Stimulated activated CD8-positive, alpha-beta memory T cell treated with anti-CD3 and anti-CD28 coated beads, Interleukin-4, amount 100 ng/mL, for 1 hour (primary cell): ENCODE measurements at places on chromosomes 2 and 18.

DNA sequence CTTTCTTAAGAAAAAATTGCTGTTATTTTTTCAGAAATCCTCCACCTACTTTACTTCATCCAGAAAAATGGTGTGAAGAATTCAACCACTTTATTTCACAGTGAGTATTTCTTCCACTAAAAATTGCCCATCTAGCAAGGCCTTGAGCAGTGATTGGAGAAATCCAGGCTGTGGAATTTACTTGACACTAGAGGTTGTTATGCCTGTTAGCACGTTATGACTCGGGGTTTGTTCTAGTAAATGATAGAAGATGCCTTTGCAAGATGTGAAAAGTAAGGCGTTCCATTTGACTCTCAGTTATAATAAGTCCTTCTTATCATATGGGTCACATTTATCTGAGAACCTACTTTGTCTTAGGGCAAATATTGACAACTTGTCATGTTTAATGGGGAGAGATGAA lies 157.4 kb downstream of the MYO3B start:
- DNase-seq, result no peak

DNA sequence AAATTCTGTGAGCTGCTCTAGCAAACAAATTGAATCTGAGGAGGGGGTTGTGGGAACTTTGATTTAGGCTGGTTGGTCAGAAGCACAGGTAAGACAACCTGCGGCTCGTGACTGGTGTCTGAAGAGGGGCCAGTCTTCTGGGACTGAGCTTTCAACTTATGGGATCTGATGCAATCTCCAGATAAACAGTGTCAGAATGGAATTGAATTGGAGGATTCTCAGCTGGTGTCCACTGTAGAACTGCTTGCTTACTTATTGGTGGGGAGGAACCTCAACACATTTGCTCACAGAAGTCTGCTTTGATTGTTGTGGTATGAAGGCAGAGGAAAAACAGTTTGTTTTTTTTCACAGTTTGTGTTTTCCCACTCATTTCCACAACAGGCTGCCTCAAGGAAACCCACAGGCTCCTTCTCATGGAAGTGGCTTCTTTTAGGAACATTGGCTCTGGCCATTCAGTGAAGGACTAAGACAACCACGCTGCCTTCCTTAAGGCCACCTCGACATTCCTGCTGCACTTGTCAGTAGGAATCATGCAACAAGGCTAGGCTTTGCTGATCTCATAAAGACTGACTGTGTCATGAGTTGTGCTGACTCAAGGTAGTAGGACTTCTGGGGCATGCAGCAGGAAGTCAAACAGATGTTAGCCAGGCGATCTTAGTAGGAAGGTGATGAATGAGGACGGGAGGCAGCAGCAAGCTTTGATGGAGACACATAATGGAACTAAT lies 104.7 kb downstream of the TSN start:
- no peak for DNase-seq

DNA sequence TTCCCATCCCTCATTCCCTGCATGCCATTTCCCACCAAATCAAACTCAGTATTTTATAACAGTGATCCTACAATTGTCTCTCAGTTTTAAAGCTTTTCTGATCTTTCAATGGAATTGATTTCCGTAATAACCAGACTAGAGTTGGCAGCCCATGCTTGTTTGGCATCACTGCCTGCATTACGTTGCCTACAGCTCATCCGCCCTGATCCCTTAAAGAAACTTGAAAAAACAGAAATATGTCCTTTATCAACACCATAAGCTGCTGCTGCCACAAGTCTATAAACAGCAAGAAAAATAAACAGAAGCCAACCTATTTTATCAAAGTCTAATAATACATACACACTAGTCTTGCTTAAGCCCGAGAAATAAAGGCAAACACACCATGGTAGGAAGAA lies 331.0 kb downstream of the METTL4 start:
- DNase-seq, result no peak

- no peak for DNase-seq
Measured at GRCh38 chr2:26717362-26717761, 24.8 kb downstream of the KCNK3 start.

GRCh38 chr2:231891514-231891905 lies 34.7 kb downstream of the NPPC start:
- DNase-seq, result no peak

- DNase-seq, result no peak
Measured at GRCh38 chr2:73970850-73971471, 13.7 kb upstream of the TET3 start.

DNA sequence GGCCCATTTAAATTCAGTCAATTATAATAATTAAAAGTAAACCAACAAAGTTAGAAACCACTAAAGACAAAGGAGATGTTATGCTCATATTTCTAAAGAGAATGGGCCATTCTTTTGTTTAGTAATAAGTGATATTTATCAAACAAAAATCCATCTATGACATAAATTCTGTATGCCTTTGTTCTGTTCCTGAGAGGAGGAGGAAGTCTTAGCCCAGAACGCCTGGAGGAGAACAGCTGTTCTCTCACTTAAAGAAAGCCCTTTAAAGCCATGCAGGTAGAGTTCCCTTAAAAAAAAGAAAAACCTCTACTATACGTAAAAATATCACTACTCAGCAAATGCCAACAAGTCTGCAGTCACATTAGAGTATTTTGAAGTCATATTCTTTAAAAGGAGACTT lies 15.5 kb downstream of the LAMA1 start:
- DNase-seq, result no peak

- DNase-seq, result no peak
Measured at GRCh38 chr2:189157456-189157855, 22.1 kb downstream of the COL5A2 start.

DNA sequence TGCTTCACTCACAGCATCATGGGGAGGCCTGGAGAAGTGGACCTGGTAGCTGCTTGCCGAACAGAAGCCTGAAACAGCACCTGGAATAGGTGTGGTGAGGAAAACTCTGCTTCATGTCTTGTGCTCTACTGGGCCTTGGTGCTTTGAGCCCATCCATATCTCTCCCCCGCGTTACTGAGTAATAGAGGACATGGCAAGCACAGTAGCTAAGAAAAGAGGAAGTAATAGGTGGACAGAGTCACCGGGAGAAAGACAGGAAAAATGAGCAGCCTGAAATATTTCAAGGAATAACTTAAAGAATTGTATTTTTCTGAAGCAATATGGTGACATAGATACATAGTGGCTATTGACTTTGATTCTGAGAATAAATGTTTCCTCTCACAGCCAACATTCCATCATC lies 14.0 kb upstream of the HNMT start:
- DNase-seq, result no peak

DNA sequence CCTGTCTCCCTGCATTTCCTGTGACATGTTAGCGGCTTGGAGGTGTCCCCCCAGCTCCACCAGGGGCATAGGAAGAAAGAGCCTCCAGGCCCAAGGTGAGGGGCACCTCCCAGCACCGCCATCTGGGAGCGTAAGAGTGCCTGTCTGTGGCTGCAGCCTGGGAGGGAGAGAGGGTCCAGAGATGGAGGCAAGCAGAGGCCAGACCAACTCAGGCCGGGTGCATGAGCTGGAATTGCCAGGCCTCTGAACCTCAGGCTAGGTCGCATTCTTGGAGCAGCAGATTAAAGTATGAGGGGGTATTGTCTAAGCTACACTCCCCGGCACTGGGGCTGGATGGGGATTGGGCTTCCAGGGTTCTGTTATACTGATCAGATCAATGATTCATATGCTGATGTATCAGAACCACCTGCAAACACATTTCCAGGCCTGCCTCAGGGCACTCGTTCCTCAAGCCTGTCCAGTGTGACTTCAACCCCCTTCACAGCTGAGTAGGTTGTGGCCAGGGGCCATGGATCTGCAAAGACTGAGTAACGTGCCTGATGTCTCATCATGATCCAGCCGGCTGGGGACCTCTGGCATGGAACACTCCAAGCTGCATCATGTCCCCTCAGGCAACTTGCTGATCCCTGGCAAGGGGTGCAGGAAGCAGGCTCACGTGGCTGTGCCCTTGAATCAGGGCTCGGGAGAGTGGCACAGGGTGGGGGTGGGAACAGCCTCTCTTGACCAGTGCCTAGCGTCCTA lies 73.2 kb downstream of the HS1BP3 start:
- DNase-seq, result no peak

GRCh38 chr18:35691625-35692024 lies 110.1 kb downstream of the GALNT1 start:
- DNase-seq, result no peak

DNA sequence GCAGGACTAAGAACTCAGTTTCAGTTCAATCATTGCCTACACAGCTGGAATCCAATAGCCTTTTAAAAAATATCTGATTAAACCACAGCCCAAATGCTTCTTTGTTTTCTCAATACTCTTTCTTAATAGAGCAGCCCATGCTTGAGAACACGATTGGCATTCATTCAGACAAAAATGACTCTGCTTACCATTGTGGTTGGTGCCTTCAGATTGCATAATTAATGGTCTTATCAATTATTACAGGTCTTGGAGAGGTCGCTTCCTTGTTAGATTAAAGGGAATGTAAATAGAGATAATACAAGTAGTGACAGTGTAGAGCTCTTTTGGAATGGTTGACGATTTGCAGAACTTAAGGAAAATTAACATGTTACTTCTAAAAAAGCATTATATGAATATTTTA lies 107.2 kb downstream of the RNF152 start:
- DNase-seq, result no peak

DNA sequence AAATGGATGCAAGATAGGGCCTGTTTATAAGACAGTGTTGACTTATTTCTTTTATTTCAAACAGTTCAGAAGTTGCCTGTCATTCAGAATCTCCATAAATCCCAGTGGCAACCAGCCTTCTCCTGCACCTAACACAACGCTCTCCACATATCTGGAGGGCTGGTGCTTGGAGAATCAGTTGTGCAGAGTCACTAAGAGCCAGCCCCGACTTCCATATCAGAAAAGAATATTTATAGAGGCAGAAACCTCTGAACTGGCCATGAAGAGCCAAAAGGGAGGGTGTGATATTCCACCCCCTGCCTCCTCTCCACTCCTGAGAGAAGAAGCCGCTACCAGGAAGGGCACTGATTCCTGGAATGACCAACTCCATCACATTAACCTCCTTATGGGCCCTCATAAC lies 34.0 kb upstream of the B4GALT6 start:
- DNase-seq, result no peak

DNA sequence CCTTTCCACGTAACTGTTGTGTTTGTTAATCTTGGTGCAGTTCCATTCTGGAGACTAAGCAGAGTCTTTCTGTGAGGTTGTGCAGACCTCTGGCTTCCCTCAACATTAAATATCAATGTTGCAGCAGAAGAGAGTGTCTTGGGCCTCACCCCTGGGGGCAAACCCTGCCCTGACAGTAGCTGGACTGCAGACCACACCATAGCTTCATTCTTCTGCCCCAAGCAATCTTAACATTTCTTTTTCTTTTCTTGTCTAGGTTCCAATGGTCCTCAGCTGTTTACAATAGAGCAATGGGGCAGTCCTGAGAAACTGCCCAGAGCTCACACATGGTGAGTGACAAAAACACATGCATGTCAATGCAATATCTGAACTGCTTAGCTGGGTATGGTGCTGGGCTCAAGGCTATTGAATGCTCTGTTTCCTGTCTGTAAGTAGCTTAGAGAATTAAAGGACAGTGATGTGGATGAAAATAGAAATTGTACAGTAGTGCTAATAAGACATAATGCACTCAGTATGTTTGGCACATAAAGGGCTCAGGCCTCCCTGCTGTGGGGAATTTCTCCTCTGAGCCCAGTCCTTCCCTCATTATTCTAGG lies 237.6 kb downstream of the ALPK2 start:
- DNase-seq, result no peak

GRCh38 chr2:122378521-122378920 lies 623.1 kb downstream of the TSN start:
- no peak for DNase-seq

GRCh38 chr18:44685296-44685695 lies 4.6 kb downstream of the SETBP1 start:
- DNase-seq, result no peak

DNA sequence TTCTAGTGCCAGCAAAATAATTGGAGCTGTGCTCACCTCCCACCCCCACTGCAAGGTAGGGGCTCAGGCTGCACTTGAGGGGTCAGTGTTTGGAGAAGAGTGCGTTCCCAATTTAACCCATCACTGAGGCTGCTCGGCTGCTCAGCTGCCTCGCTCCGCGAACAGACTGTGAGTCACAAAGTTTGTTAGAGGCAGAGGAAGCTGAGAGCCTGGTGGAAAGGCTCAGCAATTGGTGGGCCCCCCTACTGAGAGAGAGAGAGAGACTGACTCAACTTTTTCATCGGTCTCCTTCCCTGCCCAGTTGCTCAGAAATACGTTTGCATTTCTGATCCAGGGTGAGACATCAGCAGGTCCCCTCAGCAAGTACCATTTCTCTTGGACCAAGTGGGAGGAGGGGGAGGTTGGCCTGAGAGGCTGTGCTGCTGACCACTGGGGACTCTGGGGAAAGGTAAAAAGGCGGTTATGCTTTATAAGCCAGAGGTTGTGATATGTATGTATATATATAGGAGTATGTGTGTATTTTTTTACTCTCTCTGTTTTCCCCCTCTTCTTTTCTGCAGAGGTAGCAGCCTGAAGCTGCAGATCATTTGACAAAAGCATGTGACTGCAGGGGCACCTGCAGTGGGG lies 1.5 kb downstream of the EFR3B start:
- no peak for DNase-seq

DNA sequence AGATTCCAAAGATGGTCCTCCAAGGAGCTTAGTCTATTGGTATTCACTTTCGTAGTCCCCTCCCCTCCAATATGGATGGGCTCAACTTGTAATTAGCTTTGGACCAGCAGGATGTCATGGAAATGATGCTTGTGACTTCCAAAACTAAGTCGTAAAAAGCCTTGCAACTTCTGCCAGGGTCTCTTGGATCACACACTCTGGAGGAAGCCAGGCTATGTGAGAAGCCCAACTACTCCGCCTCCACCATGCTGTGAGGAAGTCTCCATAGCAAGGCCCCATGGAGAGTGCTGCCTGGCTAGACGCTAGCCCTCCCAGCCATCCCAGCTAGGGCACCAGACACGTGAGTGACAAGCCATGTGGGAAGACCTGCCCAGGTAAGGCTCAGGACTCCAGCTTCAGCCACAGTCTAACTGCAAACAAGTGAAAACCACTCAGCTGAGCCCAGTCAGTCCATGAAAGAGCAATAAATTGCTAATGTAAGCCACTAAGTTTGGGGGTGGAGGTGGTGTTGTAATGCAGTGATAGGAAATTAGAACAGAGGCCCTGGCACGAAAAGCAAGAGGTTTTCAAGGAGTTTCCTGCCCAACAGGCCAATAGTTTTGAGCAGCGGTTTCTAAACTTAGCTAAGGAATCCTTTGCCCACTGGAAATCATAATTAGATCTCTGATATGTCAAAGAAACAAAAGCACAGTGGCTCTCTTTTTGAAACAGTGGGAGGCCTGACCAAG lies 77.5 kb upstream of the GLI2 start:
- no peak for DNase-seq

GRCh38 chr2:237529452-237530402 lies 36.6 kb upstream of the PRLH start:
- no peak for DNase-seq

DNA sequence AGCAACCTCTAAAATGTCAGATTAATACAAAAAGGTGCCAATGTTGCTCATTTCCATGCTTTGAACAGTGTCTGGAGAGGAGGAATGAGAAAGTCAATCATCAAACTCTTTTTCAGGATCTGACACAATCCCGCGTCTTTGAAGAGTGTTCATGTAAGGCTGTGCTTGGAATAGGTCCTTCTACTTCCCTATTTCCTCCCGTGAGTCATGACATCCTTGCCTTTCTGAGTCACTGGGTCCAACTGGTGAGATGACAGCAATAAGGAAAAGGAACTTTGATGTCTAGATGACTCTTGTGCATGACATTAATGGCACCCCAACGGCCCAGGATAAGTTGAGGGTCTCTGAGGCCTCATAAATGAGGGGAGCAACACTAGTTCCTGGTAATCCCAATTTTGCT lies 109.0 kb upstream of the CELF4 start:
- no peak for DNase-seq

- no peak for DNase-seq
Measured at GRCh38 chr18:46160050-46160798, 56.0 kb downstream of the HAUS1 start.

GRCh38 chr18:22346953-22347605 lies 70.6 kb downstream of the CTAGE1 start:
- DNase-seq, result no peak
